Lower lobe of right lung (tissue), 2 donors: ENCODE measurements at places on chromosomes 7 and 10. TPM values are rescaled to one million over a fixed set of nuclear protein-coding genes. Genes with fewer than 3 reads are reported as not detected.

DNA sequence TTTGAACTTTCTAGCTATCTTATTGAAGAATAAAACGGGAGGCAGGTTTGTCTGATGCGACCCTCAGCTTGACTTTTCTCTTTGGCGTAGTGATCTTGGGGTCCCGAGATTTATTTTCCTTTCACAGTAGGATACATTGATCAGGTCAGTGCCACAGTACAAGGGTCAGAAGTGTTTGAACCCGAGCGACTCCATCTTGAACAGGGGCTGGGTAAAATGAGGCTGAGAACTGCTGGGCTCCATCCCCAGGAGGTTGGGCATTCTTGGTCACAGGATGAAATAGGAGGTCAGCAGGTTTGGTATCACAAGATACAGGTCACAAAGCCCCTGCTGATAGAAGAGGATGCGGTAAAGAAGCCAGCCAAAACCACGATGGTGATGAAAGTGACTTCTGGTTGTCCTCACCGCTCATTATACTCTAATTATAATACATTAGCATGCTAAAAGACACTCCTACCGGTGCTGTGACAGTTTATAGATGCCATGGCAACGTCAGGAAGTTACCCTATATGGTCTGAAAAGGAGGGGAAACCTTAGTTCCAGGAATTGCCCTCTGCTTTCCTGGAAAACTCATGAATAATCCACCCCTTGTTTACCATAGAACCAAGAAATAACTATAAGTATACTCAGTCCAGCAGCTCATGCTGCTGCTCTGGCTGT is 3.0 kb upstream of the TECPR1 start:
- H3K4me1 ChIP-seq: peaks cover 27% of the 10 kb centered on the region
- H3K27me3 ChIP-seq: no peaks in the 10 kb centered on the region
- no peak overlapping the region for H3K4me3 ChIP-seq
- DNase-seq: no peak
- no peak overlapping the region for H3K27ac ChIP-seq

Gene GTF2IRD1
- total RNA-seq: 16.3 TPM

Gene CFAP70
- total RNA-seq: 11.3 TPM

Gene OR2AE1
- total RNA-seq: 0.71 TPM

- no peak for DNase-seq
- no peak overlapping the region for H3K4me3 ChIP-seq
- no peaks in the 10 kb centered on the region for H3K27me3 ChIP-seq
- peaks cover 16% of the 10 kb centered on the region for H3K4me1 ChIP-seq
Measured at GRCh38 chr7:32582036-32582435, 86.7 kb downstream of the AVL9 start.

DNA sequence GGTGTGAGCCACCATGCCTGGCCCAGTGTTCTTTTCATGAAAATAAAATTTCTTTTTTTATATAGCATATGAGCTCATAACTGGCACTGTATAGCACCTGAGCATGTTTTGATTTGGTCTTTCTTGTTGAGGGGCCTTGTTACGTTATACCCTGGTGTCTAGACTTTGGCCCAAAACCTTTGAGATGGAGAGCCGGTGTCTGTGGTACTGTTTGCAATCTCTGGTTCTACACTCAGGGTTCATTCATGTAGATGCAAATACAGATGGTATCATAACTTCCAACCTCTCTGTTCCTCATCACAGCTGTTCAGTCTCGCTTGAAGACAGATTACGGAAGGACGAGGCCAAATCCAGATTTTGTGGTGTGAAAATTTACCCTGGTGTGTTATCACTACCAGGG is at the start of gene TAS2R5:
TAS2R5 (plus strand) TSS at position 301 of the 400 bp plus-strand sequence. CDS start 145 bp downstream, outside the sequence.
- no peaks in the 10 kb centered on the region for H3K4me1 ChIP-seq
- H3K4me3 ChIP-seq: no peak within 1 kb of the TSS
- no peaks in the 10 kb centered on the region for H3K27me3 ChIP-seq

Gene CRCP
- total RNA-seq: 35.5 TPM

Gene CXCL12
- total RNA-seq: 73.8 TPM

Gene C10orf105
- 0.32 TPM for total RNA-seq

DNA sequence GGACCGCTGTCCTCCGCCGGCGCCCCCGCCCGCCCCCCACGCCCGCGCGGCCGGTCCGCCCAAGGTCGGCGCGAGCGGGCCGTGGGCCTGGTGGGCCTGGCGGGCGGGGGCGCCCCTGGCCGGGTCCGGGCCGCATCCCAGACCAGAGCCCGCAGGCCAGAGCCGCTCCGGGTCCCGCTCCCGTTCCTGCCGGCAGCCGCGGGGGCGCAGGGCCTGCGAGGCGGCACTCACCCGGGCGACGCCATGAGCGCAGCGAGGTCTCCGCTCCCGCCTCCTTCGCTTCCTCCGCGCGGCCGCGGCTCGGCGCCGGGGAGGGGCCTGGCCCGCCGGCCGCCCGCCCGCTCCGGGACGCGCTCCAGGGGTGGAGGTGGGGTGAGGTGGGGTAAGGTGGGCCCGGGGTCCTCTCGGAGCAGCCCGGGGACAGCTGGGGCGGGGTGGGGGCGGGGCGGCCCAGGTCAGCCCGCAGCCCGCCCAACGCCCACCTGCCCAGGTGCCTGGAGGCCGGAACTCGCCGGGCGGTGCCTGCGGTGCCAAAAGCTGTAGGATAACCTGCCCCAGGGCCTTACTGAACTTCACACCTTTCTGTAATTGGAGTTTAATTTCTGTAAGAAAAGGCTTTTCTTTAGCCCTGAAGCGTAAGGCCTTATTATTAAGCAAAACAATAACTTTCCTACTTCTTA is at the start of gene URGCP:
URGCP (minus strand) TSS at position 266 of the 680 bp plus-strand sequence; CDS start at position 245, 21 bp downstream.
- H3K36me3 ChIP-seq: no peaks in the 10 kb centered on the region
- H3K27ac ChIP-seq: peak within 1 kb of the TSS; percentile 84
- peak; percentile 70 for DNase-seq
- H3K4me1 ChIP-seq: peaks cover 28% of the 10 kb centered on the region

Gene MRPL32
- total RNA-seq: 45.0 TPM

DNA sequence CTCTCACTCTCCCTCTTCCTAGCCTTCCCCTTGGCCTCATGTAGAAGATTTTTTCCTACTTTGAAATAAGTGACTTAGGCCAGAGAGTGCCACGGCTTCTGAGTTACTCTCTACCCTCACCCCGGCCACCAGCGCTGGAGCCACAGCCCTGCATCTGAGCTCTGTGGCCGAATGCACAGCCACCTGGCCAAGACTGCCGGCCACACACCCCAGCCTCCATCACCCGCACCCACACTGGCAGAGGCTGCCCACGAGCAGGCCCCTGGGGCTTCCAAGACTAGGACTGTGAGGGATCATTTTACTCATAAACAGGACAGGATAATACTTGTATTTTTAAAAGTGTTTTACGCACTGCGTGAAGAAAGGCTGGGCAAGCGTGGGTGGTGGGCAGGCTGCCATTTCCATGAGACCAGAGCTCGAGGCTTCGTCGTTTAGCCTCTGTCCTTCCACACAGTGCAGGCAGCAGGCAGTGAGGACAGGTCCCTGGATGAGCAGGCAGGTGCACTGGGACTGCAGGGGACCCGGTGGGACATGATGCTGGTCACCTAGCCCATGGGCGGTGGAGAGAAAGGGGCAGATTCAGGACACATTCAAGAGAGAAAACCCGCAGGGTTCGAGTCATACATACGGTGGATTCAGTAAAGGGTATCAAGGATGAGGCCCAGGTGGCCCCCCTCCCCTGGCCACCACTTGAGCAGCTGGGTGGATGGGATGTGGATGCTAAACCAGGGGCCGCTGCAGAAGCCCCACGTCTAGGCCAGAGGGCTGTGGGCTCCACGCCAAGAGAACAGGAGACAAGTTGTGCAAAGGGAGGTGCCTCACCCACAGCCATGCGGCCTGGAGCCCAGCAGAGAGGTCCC is 35.5 kb upstream of the RNF32 start:
- peaks cover 20% of the 10 kb centered on the region for H3K4me1 ChIP-seq
- H3K36me3 ChIP-seq: no peaks in the 10 kb centered on the region
- H3K27ac ChIP-seq: no peak overlapping the region
- no peaks in the 10 kb centered on the region for H3K27me3 ChIP-seq
- DNase-seq: no peak
